ENCODE measurements at places on chromosomes 3 and 15.

GRCh38 chr3:52237006-52237656, 1.8 kb downstream of the TWF2 start:
- no peak for DNase-seq

GRCh38 chr15:93372208-93372864, 283.3 kb upstream of the RGMA start:
- no peak for DNase-seq

- no peak for DNase-seq
Measured at GRCh38 chr3:38226273-38226672, 39.3 kb upstream of the SLC22A13 start.

- DNase-seq, result no peak
Measured at GRCh38 chr3:197505796-197506548, 49.8 kb downstream of the BDH1 start.

- no peak for DNase-seq
Measured at GRCh38 chr15:27097506-27097905, 126.5 kb downstream of the GABRG3 start.

DNA sequence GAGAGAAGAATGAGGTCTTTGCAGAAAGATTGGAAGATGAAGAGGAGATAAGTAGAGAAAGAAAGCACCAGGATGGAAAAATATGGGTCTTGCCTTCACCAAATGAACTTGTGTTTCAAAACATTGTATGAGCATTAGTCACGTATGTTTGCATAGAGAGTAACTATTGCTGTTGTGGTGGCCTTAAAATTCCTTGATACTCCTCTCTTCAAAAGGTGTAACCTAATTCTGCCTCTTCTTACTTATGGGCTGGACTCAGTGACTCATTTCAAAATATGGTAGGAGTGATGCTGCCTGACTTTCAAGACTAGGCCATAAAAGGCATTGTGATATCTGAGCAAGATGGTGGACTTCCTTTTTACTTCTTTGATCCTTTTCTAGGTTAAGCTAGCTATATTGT, 228.7 kb upstream of the ZNF385D start:
- no peak for DNase-seq

DNA sequence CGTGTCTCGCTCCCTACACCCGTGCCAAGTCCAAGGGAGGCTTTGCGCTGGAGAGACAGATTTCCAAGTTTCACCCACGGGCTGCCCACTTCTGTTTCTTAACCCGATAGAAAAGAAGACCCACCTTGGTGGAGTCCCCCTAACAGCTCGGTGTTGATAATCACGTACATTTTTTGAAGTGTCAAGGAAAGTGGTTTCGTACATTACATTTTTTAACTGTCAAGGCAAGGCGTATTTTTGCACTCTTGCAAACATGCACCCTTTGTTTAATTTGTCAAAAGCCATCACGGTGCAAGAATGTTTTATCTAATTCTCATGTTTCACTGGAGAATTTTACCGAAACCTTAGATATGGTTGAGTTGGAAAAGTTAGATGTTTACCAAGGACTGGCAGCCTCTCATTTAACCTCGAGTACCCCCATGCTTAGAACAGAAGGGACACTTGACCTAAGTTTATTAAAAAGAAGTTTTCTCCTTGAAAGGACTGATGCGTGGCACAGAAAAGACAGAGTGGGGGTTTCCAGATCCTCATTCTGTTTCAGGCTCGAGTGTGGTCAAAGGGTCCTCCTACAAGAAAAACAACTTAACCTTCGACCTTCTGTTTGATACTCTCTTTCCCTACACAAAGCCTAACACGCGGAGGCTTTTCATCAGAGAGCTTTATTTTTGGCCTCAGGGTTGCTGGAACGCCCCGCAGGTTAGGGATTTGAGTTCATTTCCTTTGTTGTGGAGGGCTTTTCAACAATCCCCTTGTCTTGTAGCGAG, 882 bp downstream of the GXYLT2 start:
- no peak for DNase-seq

DNA sequence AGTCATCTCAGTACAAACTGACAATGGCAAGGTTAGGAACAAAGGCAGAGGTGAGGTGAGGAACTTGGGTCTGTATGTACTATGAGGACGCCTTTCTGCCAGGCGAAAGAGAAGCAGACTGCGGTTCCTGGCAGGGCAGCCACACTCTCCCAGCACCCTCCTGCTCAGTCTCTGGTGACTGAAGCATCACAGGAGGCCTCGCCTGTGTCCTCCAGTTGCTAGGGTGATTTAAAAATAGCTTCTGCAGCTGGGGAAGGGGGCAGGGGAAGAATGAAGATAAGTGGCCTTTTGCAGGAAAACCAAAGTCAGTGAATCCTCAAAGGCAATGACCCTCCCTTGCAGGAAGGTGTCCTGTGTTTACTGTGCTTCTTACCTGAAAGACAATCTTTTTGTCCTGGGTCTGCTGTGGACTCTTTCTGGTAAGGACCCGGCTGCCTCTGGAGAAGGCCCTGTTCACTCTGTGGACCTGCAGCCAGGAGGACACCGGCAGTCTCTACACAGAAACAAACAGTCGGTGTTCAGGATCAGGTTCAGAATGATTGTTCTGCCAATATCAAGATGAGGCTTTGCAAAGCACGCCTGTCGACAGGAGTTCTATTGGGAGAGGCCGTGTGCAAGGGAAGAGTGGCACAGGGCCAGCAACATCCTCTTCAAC, 65.7 kb upstream of the DGKG start:
- DNase-seq, result no peak

GRCh38 chr3:160091441-160091840, 102.8 kb downstream of the IL12A start:
- DNase-seq, result no peak

- DNase-seq, result no peak
Measured at GRCh38 chr15:45441686-45442085, 63.3 kb upstream of the GATM start.

DNA sequence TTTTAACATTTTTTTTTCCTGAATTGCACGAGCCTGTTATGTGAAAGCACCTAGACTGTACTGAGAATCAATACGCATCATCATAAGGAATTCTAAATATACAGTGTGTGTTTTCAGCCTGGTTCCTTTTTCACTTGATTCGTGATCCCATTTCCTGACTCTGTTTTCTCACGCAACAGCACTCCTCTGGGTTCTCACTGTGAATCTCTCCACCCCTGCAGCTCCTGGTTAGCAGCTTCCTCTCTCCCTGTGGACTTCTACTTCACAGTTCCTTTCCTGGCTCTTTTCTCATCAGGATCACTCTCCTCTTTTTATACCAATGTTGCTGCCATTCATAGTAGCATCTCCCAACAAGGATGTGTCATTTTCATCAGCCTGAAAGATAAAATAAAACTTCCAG, 297.2 kb downstream of the CADM2 start:
- DNase-seq, result no peak

- no peak for DNase-seq
Measured at GRCh38 chr15:60803059-60803458, 324.1 kb upstream of the ICE2 start.

DNA sequence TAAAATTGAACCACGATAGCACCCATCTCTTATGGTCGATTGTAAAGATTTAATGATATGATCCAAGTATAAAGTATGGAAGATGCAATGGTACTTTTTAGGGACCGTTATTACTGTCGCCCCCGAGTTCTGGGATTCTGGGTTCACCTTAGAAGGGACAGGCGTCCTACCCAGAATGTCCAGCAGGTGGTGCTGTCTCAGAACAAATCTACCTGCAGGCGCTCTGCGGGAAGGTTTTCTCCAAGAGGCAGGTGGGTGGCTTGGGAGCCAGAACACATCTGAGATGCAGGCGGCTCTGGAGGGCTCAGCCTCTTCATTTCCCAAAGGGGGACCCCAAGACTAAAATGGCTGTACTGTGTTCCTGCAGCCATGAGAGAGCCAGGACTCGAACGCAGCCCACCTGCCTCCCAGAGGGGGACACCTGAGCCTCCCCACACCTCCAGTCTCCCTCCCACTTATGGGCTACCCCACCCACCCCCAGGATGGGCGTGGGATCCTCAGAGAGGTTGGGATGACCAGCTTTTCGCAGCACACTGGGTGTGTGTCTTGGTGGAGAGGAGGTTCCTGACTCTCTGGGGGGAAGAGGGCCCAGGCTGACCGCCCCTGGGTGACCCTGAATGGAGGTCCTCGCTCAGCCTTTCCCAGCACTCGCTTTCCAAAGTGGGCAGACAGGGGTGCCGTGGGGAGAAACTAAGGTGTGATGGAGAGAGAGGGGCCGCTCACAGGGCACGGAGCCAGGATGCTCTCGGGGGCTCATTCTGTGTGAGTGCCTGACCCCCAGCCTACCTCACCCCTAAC, 28.1 kb upstream of the CORO2B start:
- DNase-seq, result peak; percentile 57

- DNase-seq, result peak; percentile 7
Measured at GRCh38 chr3:5122741-5123706, 932 bp downstream of the ARL8B start.

DNA sequence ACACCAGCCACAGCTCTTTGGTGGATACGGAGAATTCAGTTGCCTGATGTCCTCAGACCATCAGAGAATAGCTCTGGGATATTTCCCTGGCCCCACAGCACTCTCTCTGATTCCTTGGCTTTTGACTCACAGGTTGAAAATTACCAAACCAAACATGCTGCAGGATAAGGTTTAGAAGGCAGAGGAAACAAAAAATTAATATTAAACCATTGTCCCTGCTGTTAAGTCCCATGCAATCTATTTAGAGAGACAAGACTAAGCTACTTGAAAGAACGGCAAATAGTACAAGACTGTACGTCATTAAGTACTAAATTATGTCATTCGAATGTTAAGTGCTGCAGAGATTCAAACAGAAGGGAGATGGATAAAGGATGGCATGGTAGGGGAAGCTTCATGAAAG, 501.4 kb downstream of the MECOM start:
- no peak for DNase-seq

DNA sequence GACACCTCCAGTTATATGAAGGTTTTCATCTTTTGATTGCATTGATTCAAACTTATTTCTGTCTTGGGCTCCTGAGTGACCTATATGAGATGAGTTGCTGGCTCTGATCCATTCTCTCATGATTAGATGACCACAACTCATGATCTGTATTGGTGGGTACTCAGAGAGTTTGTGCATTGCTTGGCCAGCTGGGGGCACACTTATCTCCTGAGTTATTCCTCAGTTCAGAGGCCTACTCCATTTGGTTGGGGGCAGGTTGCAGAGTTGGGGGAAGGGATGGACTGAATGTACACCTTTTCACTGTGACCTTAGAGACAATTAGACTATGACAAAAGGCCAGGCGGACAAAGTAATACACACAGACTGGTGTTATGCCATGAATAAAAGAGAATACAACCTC, 166.2 kb upstream of the SEMA6D start:
- DNase-seq, result no peak

DNA sequence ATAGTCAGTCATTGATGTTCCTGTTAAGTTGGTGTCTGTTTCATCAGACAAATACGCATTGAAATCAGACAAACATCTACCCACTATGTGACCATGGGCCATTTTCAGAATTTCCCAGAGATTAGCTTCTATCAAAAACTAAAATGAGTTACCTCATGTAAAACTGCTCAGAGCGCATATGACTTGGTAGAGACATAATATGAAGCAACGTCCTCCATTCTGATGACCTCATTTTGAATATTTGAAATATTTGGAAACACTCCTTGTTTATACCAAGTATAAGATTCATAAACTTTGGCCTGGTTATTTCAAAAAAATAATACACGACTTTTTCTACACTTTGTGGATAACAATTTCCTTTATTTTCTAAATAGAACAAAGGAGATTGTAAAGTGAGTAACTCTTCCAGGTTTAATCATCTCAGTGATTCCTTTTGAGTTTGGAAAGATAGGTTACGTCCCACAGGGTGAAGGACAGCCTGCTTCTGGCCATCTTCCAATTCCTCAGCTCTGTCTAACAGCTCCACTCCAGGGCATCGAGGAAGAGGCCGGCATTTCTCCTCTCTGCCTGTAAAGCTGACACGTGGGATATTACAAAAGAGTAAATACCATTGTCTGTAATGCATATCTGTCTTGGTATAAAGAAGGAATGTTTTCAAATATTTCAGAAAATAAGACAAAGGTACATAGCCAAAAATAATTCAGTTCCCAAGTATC, 122.6 kb downstream of the CADM2 start:
- no peak for DNase-seq

DNA sequence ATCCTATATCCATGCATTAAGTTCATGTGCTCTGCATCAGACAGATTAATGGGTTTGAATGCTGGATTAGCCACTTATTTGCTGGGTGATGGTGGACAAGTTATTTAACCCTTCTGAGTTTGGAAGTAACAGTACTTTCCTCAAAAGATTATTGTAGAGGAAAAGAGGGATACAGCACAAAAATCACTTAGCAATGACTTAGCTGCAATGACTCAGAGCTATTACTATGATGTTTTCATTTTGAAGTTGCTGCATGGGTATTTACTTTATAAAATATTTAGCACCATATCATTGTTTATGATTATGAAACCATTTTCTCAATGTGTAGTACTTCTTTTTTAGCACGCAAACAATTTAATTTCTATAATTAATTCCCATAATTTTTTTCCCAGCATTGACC, 248.4 kb downstream of the MYRIP start:
- DNase-seq, result no peak

- DNase-seq, result no peak
Measured at GRCh38 chr3:155908605-155909004, 38.2 kb downstream of the GMPS start.

- DNase-seq, result no peak
Measured at GRCh38 chr3:16455966-16456365, 57.5 kb downstream of the RFTN1 start.

- DNase-seq, result peak; percentile 0
Measured at GRCh38 chr3:171614318-171614921, 154.2 kb upstream of the TNIK start.

DNA sequence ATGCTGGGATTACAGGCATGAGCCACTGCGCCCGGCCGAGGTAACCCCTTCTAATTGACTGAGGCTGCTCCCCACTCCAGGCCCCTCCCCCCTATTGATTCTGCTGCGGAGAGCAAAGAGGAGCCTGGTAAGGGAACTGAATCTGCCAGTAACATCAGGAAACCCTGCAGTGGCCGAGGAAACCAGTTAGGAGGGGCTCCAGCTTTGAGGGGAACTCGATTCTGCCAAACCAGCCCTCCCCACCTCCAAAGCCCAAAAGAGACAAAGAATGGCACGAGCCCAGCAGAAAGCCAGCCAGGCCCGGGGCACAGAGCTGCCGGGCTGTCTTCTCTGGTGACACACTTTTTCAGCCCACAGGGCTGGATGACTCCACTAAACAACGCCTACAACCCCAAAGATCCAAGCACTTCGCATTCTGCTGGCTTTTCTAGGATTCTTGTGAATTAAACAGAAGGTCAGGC, 15.0 kb upstream of the ACAD9 start:
- DNase-seq, result no peak

GRCh38 chr3:128383316-128384235, 83.1 kb downstream of the DNAJB8 start:
- peak; percentile 13 for DNase-seq

- no peak for DNase-seq
Measured at GRCh38 chr15:47682661-47683060, 34.6 kb upstream of the SEMA6D start.

- no peak for DNase-seq
Measured at GRCh38 chr3:182879031-182879611, 85.8 kb downstream of the ATP11B start.

- no peak for DNase-seq
Measured at GRCh38 chr3:17090280-17090983, 205.7 kb downstream of the PLCL2 start.

- no peak for DNase-seq
Measured at GRCh38 chr3:4231041-4231440, 72.1 kb upstream of the SETMAR start.

GRCh38 chr3:55327131-55327920, 159.8 kb downstream of the WNT5A start:
- no peak for DNase-seq
